ENCODE measurements at places on chromosomes 12 and 14.

- DNase-seq, result no peak
These were observed 442.2 kb downstream of the ADAMTS20 start for GRCh38 chr12:43109631-43110345.

DNA sequence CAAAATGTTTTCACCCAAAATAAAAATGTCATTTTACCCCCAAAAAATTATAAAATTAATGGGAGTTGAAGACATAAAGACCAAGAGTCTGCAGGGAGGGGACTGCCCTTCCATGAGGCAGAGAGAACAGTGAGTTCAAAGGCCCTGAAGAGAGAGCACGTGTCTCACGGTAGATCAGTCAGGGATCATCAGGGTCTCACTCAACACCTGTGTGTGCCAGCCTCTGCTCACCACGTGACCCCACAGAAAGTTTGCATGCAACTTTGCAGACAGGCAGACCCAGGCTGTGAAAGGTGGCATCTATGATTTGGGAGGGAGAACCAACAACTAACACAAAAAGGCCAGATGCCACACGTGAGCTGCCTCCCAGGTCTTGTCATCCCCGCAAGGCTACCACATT is 33.1 kb downstream of the CLMN start:
- DNase-seq, result no peak

GRCh38 chr14:93543766-93544165 is 113.0 kb downstream of the UNC79 start:
- peak; percentile 21 for DNase-seq

DNA sequence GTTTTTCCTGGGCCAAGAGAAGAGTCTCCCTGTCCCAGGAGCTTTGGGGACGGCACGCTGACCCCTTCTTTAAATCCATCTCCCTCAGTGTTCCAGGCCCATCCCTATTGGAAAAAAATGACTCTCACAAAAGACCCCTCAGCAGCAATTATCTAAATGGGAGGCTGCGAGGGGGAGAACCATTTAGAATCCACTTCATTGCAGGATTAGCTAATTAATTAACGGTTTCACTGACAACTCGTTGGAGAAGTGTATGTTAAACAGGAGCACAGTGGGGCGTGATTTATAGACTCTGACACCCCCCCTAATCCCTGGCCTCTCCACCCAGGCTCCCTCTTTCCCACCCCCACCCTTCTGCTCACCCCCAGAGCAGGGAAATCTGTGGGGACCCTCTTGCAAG is 162.8 kb upstream of the LHX5 start:
- DNase-seq, result no peak

DNA sequence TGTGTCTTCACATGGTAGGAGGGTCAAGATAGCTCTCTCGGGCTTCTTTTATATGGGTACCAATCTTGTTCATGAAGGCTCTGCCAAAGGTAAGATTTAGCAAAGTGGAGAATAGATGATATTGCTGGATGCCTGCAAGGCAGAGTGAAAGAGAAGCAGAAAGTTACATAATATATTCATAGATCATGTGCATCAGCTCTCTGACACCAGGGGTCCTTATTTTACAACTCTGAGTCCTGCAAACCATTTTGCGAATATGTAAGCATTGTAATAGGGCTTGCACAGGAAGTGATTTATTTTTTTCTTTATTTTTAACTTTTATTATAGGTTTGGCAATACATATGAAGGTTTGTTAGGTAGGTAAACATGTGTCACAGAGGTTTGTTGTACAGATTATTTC is 31.8 kb downstream of the CRADD start:
- no peak for DNase-seq

GRCh38 chr12:15772405-15773018 is 16.7 kb downstream of the EPS8 start:
- DNase-seq, result no peak

GRCh38 chr14:87898301-87898700 is 94.7 kb downstream of the GALC start:
- DNase-seq, result no peak

DNA sequence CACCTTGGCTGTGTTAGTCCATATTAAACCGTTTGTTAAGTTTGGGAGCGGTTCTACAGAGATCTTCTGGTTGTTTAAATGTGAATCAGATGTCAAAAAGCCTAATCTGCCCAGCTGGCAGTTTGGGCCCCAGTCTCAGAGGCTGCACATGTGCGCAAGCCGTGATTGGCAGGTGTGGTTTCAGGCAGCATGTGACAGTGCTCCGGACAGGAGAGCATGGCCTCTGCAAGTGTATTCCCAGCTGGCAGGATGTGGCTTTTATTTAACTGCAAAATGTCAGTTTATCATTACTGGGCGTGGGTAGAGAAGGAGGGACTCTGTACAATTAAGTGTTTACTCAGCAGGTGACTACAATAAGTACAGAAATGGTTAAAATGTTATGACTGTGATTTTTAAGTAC is 77.5 kb downstream of the PELI2 start:
- no peak for DNase-seq

DNA sequence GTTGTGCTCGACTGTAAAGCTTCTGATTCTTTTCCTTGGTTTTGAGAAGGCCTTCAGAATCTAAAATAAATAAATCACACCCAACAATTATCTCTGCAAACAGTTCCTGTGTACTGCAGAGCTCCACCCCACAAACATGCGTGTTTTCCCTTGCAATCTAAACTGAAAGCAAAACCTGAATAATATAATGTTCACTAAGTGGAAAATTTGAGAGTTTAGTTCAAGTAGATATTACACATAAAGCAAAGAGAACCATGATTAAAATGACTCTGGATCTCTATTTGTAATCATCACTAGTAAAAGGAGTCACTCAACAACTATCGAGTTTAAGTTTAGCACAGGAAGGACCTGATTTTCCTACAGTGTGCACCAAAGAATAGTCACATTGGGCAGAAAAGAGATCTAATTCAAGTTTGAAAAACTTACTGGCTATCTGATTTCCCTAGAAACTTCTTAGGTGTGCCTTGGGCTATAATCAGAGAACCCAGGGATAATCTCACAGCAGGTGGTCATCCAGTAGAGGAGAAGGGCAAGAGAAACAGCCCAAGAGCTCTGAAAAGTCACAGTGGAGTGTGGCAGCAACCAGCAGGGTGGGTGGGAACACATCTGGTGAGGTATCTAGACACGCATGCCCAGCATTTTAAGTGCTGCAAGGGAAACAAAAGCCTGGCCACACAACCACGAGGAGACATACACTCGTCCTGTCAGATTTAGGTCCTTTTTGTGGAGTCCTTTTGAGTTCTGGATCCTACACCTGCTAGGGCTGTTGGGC is 25.4 kb downstream of the ATG14 start:
- no peak for DNase-seq

DNA sequence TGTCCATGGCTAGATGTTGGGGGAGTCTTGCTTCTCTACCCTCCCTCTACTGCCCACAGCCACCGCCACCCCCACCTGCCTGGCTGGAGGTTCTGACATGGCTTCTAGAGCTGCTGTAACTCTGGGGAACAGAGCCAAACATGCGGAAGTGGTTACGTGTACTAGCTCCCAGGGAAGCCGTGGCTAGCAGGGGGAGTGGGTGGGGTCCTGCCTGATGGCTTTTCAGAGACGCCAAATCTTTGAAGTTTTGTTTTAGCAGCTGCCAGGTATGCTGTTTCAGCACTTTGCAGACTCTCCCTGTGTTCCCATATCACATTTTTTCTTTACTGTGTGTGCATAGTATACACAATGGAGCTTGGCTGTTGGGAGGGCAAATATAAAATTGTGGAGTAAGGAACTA is 150.3 kb downstream of the TGFB3 start:
- peak; percentile 38 for DNase-seq

DNA sequence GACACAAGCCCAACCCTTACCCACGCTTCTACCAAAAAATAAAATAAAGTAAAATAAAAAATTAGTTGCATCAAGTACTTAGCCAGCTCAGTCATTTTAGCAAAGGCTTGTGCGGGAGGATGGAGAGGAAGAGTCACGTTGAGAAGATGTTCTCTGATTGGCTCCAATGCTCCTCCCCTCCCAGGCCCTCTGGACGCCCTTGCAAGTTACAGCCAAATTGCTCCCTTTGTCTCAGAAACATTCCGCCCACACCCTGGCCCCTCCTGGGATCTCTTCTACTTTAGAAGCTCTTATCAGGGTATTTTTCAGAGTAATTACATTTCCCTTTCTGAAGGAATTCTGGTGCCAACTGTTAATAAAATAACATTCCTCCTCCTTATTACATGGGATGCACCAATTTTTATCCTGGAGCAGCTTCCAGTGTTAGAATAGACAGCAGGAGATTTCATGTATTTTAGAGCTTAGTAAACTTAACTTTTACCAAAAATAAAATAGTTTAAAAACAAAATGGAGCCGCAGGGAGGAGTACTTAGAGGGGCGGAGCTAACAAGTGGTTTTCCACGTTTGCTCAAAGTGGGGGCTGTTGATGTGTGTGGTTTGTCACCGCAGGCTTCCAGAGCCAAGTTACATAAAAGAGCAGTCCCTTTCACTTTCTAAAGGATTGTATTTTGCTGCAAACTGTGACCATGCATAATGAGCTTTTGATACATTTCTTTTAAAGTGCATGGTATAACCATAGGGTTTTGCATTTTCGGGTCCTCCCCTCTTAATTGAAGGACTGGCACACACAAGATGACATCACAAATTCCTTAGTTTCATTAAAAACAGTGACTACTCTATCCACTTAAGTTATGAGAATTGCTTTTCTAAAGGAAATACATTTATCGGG is 71.7 kb upstream of the RAP1B start:
- peak; percentile 62 for DNase-seq

DNA sequence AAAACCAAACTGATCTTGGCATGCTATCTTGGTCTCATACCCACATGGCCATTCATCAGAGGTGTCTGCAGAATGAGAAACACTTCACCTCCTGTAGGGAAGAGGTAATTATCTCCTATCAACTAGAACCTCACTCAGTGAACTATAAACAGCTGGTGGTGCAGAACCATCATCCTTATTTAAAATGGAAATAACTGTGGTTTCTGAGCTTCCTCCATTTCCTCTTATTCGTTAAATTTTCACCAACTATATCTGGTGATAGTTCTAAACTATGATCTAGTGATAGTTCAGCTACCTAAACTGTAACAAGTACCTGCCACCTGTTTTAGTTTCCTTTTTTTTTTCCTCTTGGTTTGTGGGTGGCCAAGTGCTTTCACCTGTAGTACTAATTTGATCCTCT is 218.5 kb downstream of the FUT8 start:
- no peak for DNase-seq

All from inflammatory macrophage (primary cell).